Parietal lobe (tissue), 2 donors: ENCODE measurements at places on chromosomes 12 and 14. TPM values are rescaled to one million over a fixed set of nuclear protein-coding genes. Genes with fewer than 3 reads are reported as not detected.

Gene RPS6KL1
- 47.0 TPM for total RNA-seq

Gene SLC10A1
- not detected for total RNA-seq

Gene PLCZ1
- total RNA-seq = not detected

Gene IL31
- total RNA-seq = not detected

Gene GUCY2C
- not detected for total RNA-seq

Gene PABPN1
- total RNA-seq = 94.8 TPM

Gene PMEL
- total RNA-seq = not detected

Gene SLC5A8
- 2.8 TPM for total RNA-seq

Gene KRT73
- not detected for total RNA-seq
